ENCODE measurements at places on chromosomes 6 and 20. TPM values are rescaled to one million over a fixed set of nuclear protein-coding genes. Genes with fewer than 3 reads are reported as not detected.

Gene TPBG
- 111 TPM for total RNA-seq

Gene RIPOR3
- total RNA-seq: 6.1 TPM

Gene CST2
- total RNA-seq: 0.86 TPM

GRCh38 chr6:19830171-19830570 lies 7.0 kb upstream of the ID4 start:
- DNase-seq: no peak

GRCh38 chr6:3808759-3809514 lies 40.2 kb upstream of the FAM50B start:
- no peak for DNase-seq

DNA sequence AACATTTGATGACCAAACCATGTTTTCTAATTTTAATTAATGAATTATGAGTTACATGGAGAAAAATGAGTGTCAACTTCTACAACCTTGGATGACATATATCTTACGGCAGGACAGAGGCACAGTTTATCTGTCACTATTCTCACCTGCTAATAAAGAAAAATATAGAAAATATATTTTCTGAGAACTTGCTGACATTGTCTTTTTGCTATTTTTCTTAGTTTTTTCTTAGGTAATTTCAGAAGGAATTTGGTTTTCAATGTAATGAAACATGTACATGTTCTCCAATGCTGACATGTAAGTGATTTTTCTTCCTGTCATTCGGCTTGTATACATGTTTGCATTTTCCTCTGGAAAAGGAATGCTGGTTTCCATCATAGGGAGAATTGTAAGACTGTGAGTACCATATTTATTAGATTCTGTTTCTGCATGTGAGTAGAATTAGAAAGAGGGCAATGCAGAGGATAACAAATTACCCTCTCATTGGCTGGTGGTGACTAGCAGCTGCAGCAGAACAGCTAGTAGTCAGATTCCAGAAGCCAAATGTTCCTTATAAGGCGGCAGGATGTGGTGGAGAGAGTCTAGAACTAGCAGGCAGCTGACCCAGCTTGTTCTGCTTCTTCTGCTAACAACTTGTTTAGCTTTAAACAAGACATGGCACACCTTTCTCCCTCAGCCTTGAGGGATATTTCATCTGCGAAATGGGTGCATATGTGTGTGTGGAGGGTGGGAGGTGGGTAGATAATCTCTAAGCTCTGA lies 132.8 kb upstream of the SPACA1 start:
- DNase-seq: no peak

GRCh38 chr6:1607516-1608221 lies 2.0 kb upstream of the FOXC1 start:
- no peak for DNase-seq

DNA sequence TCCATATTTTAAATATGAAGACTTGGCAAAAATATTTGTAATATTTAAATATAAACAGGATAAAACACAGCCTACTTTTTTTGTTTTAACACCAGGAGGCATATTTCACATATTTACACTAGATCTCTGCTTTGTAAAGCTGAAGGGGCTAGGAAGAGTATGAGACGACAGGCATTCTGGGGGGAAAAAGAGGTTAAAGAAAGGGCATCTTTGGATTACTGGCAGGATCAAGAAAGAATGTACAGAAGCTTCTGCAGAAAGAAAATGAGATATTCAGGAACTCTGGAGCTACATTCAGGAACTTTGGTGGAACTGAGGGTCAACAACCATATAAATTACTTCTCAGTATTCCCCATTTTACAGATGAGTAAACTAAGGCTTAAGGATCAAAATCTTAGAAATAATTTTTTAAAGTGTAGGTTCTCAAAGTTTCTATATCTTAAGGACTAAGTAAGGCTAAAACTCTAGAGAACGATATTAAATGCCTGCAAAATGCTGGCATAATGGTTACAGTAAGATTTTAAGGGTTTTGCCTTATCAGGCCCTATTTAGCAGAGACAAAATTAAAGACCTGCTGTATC lies 156.5 kb downstream of the CDK19 start:
- DNase-seq: no peak

DNA sequence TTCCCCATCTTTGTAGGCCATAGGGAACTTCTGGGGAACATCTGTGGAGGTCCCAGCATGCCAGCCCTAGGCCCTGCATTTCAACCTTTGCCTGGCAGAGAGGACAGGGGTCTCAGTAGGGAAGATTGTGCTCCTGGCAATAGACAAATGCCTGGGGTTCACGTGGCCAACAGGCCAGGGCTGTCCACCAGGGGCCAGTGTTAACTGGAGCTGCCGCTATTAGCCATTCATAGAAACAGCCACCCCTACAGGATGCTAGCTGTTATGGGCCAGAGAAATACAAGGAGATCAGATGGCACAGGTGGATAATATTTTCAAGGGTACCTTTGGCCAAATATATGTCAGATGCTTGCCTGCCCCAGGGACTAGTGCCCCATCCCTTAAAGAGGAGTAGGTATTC lies 932.9 kb downstream of the QKI start:
- DNase-seq: no peak

- no peak for DNase-seq
Observed at GRCh38 chr6:161608771-161609170, 334.9 kb upstream of the AGPAT4 start.

- DNase-seq: no peak
Observed at GRCh38 chr20:59575216-59575615, 29.1 kb upstream of the PHACTR3 start.

DNA sequence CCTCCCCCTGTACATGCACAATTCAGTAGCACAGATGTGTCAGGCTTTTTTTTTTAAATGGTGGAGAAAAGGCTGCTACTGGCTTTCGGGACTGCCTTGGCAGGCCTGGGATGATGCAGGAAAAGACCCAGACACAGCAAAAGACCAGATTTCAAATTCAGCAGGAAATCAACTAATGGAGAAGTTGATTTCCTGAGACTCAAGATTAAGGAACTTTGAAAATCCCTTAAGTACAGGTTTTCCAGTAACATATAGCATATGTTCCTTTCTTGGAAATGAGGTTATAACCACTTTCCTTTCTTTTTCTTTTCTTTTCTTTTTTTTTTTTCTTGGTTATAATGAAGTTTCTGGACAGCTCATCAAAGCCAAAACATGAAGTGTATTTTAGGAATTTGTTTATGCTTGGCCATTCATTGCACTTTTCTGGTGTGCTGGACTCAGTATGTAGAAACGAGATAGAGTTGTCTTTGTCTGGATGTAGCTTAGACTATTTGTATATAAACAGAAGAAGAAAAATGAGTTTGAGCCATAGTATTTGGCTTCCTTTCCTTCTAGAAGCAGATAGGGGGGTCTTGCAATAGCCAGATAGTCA lies 119.4 kb downstream of the SASH1 start:
- no peak for DNase-seq
